Astrocyte (in vitro differentiated cells and primary cell): ENCODE measurements at places on chromosomes 6 and 20. TPM values are rescaled to one million over a fixed set of nuclear protein-coding genes. Genes with fewer than 3 reads are reported as not detected.

Gene ZC2HC1B
- not detected in 2 replicates for total RNA-seq

Gene SNAP25
- total RNA-seq: 3.9 and 5.2 TPM in 2 replicates

Gene EIF6
- 232 and 271 TPM in 2 replicates for total RNA-seq

Gene HLA-DOB
- total RNA-seq: 0.20 and 0.79 TPM in 2 replicates

Gene CAGE1
- 0.10 and 0.30 TPM in 2 replicates for total RNA-seq

Gene PHF20
- total RNA-seq: 32.6 and 40.1 TPM in 2 replicates

Gene HLA-DQA2
- total RNA-seq: not detected in 2 replicates

Gene PHACTR3
- total RNA-seq: 0.14 TPM in 1 of 2 replicates, not detected in the other

Gene DEF6
- total RNA-seq: 2.2 and 3.3 TPM in 2 replicates

Gene KIFC1
- total RNA-seq: 2.9 and 4.2 TPM in 2 replicates

Gene STK38
- 53.9 and 54.1 TPM in 2 replicates for total RNA-seq

Gene TENT5A
- 17.8 and 19.7 TPM in 2 replicates for total RNA-seq

Gene PREX1
- total RNA-seq: 2.0 and 3.5 TPM in 2 replicates

Gene KCNK16
- not detected in 2 replicates for total RNA-seq

Gene HUS1B
- 1.3 and 1.6 TPM in 2 replicates for total RNA-seq

Gene YIPF3
- 132 and 141 TPM in 2 replicates for total RNA-seq

Gene MAP7
- 2.8 and 3.3 TPM in 2 replicates for total RNA-seq
